ENCODE measurements at places on chromosomes 6 and 20.
A peak's percentile ranks its signal among the peaks of the same experiment; 100 is the strongest.

DNA sequence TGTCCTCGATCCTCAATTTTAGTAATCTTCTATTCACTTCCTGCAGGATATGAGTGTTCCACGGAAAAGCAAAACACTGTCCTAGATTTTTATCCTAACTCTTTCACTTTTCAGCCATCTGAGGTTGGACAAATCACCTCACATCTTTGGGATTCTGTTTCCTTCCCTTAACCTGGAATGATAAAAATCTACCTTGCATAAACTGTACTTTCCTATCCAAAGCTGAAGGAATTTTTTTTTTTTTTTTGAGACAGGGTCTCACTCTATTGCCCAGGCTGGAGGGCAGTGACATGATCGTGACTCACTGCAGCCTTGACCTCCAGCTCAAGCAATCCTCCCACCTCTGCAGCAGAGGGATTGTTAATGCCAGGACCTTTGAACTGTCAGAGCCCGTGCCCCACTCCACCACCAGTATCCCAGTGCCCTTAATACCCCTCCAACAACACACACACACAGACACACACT is 20.5 kb downstream of the CAPN11 start:
- DNase-seq = no peak

- no peak for DNase-seq
Observed at GRCh38 chr6:11586536-11586935, 49.0 kb downstream of the TMEM170B start.

DNA sequence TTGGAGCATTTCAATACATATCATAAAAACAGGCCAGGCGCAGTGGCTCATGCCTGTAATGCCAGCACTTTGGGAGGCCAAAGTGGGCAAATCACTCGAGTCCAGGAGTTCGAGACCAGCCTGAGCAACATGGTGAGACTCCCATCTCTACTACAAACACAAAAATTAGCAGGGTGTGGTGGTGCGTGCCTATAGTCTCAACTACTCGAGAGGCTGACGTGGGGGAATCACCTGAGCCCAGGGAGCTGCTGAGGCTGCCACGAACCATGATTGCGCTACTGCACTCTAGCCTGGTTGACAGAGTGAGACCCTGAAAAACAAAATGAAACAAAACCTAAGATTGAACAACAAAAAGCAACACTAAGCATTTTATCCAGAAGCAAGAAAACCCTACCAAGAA is 47.2 kb downstream of the BACH2 start:
- no peak for DNase-seq

DNA sequence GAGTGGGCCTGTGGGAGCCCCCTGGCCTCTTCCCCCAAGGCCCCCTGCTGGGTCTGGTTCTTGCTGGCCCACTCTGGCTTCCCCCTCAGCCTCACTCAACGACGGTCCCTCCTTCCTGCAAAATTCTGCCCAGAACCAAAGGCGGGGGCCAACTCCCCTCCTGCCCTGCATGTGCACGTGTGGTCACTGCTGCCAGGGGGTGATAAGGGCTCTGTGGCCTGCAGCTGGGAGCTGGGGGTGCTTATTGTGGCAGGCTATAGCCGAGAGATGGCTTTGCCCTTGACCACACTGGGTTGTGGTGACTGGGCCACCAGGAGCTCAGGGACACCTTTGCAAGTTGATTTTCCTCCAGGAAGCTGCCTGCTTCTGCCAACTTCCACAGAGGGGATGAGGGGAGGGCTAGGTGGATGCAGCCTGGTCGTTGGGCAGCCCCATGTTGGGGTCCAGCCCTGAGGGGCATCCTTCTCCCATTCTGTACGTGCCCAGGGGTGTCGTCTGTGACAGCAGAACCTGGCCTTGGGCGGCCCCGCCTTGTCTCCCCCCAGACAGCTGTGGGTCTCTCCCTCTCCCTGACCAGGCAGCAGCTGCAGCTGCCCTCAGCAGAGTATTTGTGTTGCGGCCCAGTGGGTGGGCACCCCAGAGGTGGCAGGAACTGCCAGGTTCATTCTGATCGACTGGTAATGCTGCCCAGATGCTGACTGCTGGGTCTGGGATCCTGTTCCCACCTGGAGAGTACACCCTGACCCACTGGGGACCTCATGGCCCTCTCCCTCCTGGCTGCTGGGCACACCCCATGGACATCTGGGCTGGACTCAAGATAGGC is 5.6 kb downstream of the TCEA2 start:
- DNase-seq = no peak

- DNase-seq = no peak
Observed at GRCh38 chr6:42030585-42031506, 19.5 kb upstream of the TAF8 start.

GRCh38 chr20:40899344-40899743 is 129.3 kb upstream of the TOP1 start:
- DNase-seq = no peak

GRCh38 chr6:104349191-104349590 is 510.5 kb downstream of the HACE1 start:
- DNase-seq = no peak

DNA sequence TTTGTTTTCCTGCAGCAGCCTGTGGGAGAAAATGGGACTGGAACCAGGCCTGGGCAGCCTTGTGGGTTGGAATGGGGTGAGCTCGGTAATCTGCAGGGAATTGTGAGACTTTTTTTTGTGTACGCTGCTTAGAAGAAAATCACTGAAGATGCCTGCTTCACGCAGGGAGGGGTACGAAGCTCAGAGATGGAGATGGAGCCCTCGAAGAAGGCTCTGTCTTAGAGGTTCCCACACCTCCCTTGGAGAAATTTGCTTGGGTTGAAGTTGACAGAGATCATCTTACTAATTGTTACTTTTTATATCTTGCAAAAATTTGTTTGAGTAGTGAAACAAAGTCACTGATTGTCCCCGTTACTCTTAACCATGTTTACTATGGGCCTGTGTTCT is 894 bp downstream of the PYGB start:
- DNase-seq = no peak

DNA sequence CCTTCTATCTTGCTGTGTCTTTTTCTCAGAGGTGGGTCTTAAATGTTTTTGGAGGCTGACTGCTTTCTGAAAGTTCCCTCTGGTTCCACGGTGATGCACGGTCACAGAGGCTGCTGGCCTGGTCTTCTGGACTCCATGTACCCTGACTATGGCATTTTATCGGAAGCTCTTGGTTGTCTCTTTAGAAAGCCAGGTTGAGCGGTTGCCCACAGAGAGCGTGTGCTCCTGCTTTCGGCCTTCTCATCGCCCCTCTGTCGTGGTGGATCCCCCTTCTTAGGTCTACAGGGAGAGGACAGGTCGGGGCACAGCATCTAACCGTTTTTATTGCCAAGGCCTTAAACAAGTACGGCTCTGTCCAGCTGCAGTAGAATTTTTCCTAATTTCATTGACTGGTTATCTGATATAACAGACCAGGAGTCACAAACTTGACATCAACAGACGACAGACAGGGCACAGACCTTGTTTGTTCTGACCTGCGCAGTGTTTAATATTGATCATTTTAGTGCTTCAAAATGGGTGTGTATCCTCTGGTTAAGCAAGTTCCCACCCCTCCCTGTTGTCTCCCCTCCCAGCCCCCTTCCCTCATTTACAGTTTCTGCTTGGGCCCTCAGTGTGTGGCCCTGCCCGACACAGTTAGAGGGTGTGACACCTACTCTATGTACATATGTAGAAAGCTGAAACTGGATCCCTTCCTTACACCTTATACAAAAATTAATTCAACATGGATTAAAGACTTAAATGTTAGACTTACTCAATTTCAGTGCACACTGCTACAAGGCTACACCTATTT is 24.7 kb downstream of the SYTL3 start:
- DNase-seq = no peak

- peak; percentile 48 for DNase-seq
Observed at GRCh38 chr6:82959385-82959941, 106.2 kb downstream of the UBE3D start.

DNA sequence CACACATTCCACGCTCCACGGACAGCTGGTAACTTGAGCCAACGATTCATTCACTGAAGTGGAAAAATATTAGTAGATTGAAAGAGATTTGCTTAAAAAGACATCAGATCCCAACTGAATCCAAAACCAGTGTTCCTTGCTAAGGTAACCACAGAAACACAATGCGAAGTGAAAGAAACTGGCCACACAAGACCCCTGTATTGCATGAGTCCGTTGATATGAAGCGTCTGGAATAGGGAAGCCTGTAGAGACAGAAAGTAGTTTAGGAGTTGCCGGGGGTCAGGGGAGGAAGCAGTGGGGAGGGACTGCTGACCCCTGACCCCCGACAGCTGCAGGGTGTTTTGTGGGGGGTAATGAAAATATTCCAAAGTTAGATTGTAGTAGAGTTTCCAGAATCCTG is 10.0 kb downstream of the PCK1 start:
- no peak for DNase-seq

DNA sequence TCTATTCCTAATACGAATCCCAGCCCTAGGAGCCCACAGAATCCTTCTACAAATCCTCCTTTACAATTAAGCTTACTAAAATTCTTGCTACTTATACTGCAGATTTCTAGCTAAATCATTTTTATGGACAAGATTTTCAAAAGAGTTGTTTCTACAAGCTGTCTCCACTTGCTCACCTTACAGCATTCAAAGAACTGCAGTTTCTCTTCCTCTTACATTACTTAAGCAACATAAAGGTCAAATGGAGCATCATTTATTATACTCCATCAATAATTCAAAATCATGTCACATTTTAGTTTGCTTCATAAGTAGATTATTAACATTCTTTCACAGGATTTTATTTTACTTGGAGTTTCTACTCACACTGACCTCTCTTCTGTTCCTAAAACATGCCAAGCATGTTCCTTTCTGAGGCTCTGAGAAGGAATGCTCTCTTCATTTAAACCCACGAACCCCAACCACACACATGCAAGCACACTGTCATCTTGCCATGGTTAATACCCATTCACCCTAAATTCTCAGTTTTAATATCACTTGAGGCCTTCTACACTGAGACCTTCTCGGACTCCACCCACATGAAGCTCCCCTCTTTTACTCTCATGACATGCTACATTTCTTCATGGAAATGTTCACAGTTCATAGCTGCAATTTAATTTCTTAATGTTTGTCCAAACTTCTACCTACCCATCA is 388.2 kb downstream of the TBC1D32 start:
- no peak for DNase-seq

DNA sequence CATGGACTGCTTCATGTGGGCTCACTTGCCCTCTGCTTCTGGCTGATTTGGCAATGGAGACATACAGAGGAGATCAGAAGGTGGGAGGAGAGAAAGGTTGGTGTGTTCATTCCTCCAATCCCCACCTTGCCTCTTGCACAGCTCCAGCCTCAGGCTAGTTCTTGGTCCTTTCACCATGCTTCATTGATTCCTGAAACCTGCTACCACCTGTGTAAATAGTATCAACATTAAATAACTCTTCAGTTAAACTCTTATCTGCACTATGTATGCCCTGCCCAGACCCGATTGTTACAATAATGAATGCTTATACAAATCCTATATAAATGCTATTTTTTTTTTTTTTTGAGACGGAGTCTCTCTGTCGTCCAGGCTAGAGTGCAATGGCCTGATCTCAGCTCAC is 174.5 kb downstream of the CD83 start:
- DNase-seq = no peak

DNA sequence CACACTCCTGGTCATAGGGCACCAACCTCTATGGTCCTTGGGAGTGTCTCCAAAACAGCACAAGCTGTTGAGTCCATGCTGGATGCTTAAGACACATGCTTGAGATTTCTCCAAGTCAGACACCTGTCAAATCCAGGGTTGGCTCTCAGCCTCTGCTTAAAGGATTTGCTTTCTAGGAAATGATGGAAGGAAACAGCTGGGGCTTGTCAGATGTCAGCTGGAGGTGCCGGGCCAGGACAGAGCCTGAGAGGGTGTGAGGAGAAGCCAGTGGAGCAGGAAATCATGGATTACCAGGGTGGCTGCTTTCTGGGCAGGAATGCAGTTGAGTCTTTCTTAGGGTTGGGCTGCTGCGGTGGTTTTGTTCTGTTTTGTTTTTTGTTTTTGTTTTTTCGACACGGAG is 83.0 kb upstream of the FAM184A start:
- no peak for DNase-seq

DNA sequence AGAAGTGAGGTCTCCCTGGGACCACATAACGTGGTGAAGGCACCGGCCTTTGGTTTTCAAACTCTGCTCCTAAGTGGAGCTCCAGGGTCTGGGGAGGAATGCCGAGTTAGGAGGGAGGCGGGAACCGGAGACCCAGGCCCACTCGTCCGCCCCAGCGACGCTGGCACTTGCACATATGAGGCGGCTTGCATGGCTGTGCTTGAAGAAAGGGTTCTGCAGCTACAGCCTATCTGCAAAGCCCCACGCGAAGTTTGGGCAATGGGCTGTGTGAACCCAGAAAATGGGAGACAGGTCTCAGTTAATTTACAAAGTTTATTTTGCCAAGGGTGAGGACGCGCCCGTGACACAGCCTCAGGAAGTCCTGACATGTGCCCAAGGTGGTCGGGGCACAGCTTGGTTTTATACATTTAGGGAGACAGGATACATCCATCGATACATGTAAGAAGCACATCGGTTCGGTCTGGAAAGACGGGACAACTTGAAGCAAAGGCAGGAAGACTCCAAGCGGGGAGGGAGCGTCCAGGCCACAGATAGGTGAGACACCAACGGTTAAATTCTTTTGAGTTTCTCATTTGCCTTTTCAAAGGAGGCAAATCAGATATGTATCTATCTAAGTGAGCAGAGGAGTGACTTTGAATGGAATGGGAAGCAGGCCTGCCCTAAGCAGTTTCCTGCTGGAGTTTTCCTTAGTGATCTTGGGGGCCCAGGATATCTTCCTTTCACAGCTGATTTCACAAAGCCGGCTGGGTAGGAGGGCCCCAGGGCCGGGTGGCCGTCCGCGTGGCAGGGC is 782 bp upstream of the PCMTD2 start:
- no peak for DNase-seq

DNA sequence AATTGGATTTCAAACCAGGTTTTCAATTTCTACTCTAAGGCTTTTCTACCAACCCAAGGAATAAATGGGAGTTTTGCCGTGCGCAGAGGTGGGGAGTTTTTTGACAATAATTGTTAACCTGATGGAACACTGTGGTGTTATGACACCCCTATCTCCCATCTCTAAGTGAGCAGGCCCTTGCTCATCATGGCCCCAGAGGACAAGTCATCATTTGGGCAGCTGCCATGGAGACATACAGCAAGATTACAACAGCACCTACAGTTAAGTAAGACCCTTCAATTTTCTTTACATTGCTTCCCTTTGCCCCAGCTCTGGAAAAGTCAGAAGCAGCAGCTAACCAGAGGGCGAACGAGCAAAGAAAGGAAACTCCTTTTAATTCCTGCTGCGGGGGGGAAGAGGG is 54.3 kb downstream of the ADGRF5 start:
- DNase-seq = no peak

- DNase-seq = no peak
Observed at GRCh38 chr20:21920211-21920610, 214.7 kb downstream of the PAX1 start.

DNA sequence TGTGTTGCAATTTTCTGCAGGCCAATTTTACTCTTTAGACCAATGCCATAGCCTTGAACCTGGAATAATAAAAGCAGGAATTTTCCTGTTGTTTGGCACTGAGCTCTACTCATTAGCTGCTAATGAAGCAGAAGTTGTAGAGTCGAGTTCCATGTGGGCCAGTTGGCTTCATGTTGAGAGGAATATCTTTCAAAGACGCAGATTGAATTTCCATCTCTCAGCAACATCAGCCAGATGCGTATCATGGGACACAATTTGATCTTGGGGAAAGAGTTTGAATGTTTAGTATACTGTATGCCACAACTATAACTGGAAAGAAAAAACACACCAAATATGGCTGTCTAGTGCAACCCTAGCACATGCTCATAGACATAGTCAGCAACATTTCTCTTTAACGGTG is 259.6 kb downstream of the BCKDHB start:
- DNase-seq = no peak
